Brain microvascular endothelial cell (primary cell): ENCODE measurements at places on chromosomes 11 and 22.

GRCh38 chr11:58933661-58934060, 5.6 kb upstream of the GLYATL1 start:
- DNase-seq: no peak

- DNase-seq: no peak
Observed at GRCh38 chr11:29641201-29641600, 375.6 kb downstream of the KCNA4 start.

DNA sequence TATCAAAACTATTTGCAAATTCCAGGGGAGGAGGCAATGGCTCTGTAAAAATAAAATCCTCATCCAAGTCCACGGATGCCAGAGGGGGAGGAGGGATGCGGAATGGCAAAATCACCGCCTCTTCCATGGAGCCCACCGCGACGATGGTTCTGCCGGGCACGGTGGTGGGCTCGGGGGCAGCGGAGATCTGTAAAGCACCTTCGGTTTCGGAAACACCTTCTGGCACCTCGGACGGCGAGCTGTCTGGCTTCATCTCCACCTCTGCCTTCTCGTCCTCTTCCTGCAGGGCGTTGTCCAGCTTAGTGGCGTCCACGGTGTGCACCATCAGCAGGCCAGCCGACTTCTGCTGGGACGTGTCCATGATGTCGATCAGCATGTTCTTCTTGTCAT, 87.7 kb downstream of the CTTN start:
- no peak for DNase-seq

DNA sequence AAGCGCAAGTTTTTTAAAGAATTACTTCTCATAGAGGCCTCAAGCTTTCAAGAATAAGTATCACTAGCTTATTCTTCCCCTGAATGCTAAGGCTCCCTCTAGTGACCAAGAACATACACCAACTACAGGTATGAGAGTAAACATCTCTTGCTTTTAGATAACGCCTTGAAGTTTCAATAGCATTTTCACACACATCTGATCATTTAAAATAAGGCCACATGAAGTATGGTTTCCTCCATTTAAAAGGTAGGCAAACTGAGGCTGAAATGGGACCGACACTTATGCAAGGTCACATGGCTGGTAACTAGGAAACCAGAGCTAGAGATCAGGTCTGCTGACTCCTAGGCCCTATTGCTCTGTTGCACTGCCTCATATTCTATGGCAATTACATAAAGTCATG, 66.5 kb downstream of the CCDC34 start:
- peak; percentile 41 for DNase-seq

GRCh38 chr11:64089493-64089892, 53.8 kb downstream of the FLRT1 start:
- no peak for DNase-seq

DNA sequence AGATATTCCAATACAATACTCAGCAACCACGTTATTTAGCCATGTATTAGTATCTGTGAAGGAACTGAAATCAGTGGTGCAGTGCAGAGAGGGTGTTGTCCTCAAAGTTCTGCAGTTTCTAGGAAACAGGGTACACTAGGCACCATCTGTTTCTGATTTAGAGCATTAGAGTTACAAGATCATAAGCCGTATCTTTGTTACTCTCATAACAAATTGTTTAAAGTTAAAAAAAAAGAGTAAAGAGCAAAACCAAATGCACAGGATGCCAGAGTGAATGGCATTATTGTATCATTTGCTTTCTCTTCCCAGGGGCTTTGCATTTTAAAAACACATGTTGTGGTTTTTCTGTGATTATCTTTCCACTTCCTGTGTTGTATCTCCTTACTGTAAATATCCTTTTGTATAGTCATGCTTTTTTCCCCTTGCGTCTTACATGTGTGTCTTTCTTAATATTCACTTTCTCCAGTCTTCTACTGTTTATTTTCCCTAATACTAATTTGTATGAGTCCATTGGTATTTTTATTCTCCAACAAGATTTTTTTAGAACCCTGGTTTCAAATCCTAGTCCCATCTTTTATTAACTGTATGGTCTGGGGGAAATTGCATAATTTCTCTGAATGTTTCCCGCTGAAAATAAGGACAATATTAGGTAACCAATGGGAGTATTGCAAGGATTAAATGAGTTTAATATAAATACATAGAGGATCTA, 15.2 kb upstream of the NUP160 start:
- peak; percentile 36 for DNase-seq

- DNase-seq: no peak
Observed at GRCh38 chr22:29231971-29232959, 26.6 kb downstream of the EMID1 start.

GRCh38 chr11:14519597-14519916, 629 bp downstream of the PSMA1 start:
- no peak for DNase-seq

GRCh38 chr11:12417691-12418611, 40.6 kb downstream of the PARVA start:
- peak; percentile 57 for DNase-seq

DNA sequence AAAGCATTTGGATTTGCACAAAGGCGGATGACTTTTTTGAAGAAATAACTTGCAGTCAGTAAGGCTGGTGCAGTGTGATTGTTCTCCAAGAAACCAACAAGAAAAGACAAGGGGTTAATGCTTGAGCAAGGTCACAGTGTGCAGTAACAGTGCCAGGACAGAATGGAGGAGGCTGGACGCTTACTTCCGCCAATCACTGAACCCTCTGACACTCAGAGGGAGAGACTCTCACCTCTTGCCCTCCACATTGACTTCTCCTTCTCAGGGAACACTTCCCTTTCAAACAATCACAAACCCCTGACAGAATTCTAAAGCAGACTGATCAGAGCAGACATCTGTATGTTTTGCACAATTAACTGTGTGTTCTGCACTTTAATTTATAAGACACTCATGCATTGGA, 228.4 kb downstream of the BLID start:
- no peak for DNase-seq

- no peak for DNase-seq
Observed at GRCh38 chr11:46373787-46374740, 7.4 kb upstream of the MDK start.

DNA sequence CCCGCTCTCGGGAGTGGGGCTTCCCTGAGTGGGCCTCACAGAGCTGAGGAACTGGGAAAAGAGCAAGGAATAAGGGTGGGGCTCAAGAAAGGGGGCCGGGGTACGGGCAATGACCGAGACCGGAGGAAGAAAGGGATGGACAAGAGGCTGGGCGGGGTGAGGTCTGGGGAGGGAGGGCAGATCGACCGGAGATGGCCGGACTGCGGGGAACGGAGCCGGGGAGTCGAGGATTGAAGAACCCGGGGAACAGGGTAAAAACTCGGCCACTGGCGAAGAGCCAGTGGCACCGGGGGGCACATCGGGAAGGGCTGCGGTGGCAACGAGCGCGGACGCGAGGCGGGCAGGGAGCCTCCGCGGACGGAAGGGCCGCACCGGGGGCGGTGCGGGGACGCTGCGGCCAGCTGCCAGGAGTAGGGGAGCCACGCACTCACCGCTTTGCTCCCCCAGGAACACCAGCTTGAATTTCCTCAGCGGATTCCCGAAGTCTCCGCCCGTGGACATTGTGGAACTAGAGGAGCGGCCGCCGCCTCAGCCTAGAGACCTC, 667 bp downstream of the RAB6A start:
- no peak for DNase-seq

- DNase-seq: no peak
Observed at GRCh38 chr11:1457856-1458255, 28.7 kb downstream of the MOB2 start.

DNA sequence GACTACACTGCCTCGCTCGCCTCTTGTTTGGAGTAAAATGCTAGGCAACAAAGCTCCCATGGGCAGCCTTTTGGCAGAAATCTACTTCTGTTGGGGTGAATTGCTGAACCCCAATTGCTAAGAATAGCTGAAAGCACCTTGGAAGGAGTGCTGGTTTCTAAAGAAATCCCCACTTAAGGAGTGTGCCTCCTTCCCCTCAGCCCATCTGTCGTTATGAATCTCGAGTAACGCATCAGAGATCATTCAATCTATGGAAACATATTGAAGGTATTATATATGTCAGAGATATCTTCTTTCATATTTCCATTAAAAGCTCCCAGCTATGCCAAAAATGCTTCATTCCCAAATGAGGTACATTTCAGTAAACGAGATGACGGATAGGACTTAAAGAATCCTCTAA, 229.6 kb upstream of the BLID start:
- no peak for DNase-seq
